Right cardiac atrium (tissue), 5 donors: ENCODE measurements at places on chromosomes 5 and 9. TPM values are rescaled to one million over a fixed set of nuclear protein-coding genes. Genes with fewer than 3 reads are reported as not detected.

GRCh38 chr5:10724781-10725507 is 36.1 kb downstream of the DAP start:
- DNase-seq: peak; percentile 90

DNA sequence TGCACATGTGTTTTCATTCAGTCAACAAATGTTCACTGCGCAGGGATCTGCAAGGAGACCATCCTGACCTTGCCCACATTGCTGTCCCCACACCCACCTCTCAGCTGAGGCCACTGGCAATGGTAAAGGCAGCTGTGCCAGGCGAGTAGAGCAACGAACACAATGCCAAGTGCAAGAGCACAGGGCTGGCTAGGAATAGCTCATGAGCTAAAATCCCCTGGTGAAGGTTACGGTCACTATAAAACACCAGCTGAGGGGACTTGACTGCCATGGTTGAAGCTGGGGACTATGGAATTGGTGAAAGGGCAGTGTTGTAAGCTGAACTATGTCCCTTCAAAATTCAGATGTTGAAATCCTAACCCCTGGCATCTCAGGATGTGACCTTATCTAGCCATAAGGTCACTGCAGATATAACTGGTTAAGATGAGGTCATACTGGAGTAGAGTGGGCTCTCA is 96.1 kb downstream of the OTULIN start:
- DNase-seq: no peak

- DNase-seq: no peak
These were observed 32.7 kb upstream of the ABCA1 start for GRCh38 chr9:104960662-104961061.

- DNase-seq: no peak
These were observed 30.4 kb upstream of the KLF9 start for GRCh38 chr9:70444904-70445303.

DNA sequence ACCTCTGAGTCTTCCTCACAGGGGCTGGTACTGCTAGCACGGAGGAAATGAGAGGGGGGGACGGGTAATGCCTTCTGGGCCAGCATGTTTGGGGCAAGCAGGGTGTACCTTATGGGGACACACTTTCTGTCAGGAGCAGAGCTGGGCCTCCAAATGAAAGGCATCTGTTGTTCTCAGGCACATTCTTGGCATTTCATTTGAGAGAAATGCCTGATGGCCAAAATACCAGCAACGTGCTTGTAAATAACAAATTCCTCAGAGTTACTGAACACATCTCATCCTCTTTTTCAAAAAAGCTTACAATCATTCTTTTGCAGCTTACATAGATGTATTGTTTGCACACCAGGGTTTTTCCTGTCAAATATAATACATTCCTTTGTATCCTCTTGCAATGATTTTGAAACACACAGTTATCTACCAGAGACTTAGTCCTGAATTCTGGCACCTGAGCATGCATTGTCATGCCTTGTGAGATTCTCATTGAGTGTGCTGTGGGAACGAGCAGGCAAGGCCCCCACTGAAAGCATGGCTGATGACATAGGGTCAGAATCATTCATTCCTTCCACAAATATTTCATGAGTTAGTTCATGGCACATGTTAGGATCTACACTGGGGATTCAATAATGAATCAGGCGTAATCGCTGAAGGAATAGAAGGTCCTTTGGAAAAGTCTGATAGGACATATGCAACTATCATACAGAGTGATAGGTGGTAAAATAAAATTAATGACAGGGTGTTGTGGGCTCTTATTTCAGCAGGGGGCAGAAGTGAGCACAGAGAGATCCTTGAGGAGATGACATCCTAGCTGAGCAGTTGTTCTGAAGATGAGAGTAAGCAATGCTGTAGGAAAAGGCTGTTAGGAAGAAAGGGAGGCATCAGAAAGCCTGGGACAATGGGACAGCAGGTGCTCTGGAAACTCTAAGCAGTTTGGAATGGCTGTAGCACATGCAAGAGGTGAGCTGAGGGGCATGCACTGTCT is 260.9 kb upstream of the TUT7 start:
- no peak for DNase-seq

GRCh38 chr9:116978155-116978554 is 291.1 kb downstream of the TRIM32 start:
- DNase-seq: no peak

GRCh38 chr9:124137009-124137943 is 120.5 kb upstream of the NEK6 start:
- no peak for DNase-seq

DNA sequence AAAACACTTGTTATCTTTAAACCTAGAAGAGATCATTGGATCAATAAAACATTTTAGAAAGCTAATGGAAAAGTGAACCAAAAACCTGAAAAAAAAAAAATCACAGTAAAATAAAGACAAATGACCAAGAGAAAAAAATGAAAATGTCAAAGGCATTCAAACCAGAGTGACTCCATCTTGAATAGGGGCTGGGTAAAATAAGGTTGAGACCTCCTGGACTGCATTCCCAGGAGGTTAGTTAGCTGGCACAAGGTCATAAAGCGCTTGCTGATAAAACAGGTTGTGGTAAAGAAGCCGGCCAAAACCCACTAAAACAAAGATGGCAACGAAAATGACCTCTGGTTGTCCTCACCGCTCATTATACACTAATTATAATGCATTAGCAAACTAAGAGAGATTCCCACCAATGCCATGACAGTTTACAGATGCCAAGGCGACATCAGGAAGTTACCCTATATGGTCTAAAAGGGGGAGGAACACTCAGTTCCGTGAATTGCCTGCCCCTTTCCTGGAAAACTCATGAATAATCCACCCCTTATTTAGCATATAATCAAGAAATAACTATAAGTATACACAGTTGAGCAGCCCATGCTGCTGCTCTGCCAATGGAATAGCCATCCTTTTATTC is 116.7 kb upstream of the NEK6 start:
- DNase-seq: no peak

- no peak for DNase-seq
These were observed 680 bp downstream of the GLRA1 start for GRCh38 chr5:151923866-151924476.

DNA sequence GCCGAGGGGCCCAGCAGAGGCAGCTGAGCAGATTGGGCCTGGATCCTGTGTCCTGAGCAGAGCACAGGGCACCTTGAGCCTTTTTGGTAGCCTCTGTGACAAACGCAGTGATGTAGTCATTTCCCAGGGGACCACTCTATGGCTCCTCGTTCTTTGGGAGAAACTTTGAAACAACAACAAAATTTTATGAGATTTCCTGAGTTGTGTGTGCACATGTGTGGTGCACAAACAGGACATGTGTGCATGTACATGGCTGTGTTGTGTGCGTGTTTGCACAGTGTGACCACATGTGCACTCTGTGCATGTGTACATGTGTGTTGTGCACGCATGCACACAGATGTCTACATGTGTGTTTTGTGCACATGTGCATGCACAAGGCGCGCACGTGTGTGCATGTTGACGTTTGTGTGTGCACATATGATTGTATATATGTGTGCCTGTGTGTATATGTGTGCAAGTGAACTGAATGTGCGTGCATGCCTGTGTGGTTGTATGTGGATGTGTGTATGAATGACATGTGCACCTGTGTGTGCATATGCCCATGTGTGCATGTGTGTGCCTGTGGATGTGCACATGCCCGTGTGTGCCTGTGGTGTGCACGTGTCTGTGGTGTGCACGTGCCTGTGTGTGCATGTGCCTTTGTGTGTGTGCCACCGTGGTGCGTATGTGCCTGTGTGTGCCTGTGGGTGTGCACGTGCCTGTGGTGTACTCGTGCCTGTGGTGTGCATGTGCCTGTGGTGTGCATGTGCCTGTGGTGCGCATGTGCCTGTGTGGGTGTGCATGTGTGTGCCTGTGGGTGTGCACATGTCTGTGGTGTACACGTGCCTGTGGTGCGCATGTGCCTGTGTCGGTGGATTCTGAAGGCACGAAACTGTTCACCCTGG is 221.6 kb downstream of the CACNA1B start:
- DNase-seq: no peak

SLF1 gene
- polyA plus RNA-seq: 2.3 TPM

FOXD4 gene
- polyA plus RNA-seq: 0.14 TPM

ITGA2 gene
- 0.50 TPM for polyA plus RNA-seq

IL13 gene
- not detected for polyA plus RNA-seq

POU5F2 gene
- polyA plus RNA-seq: 0.16 TPM

CBY3 gene
- not detected for polyA plus RNA-seq
